Stimulated activated CD4-positive, alpha-beta T cell treated with anti-CD3 and anti-CD28 coated beads, TNF-alpha, amount 100 ng/mL, for 24 hours (primary cell): ENCODE measurements at places on chromosomes 16 and 17.

DNA sequence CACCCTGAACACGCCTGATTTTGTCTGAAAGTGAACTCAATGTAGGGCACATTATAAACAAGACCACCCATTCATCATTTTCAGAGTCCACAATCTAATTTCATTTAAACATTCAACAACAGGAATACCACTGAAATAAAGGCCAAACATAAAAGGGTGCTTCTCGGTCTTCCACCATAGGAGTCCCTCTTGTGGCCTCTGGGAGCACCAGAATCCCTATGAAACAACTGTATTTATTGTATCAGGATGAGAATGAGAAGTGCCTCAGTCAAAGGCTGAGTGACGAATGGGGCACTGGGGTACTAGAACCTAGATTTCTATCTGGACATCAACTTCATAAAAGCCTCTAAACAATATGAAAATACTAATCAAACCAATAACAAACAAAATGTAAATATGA is 40.4 kb downstream of the NXPH3 start:
- no peak for DNase-seq

- DNase-seq, result no peak
Measured at GRCh38 chr17:27559506-27560481, 71.2 kb upstream of the LGALS9 start.

GRCh38 chr17:27362503-27362902 is 68.6 kb downstream of the WSB1 start:
- DNase-seq, result no peak

GRCh38 chr16:17461951-17462729 is 8.6 kb downstream of the XYLT1 start:
- DNase-seq, result no peak

- DNase-seq, result no peak
Measured at GRCh38 chr16:11254913-11255736, 879 bp downstream of the SOCS1 start.

GRCh38 chr17:35934760-35935159 is 4.2 kb upstream of the RDM1 start:
- DNase-seq, result no peak

DNA sequence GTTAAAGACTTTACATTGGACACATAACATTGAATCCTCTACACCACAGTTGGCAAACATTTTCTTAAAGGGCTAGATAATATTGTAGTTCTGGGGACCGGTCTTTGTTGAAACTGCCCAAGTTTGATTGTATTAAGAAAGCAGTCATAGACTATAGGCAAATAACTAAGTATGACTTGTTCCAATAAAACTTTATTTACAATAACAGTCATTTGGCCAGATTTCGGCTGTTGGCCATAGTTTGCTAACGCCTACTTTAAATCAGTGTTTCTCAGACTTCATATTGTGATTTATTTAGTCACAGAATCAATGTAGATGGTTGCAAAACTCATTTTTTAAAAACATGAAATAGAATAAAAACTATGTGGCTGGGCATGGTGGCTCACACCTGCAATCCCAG is 531.8 kb downstream of the XYLT1 start:
- no peak for DNase-seq

DNA sequence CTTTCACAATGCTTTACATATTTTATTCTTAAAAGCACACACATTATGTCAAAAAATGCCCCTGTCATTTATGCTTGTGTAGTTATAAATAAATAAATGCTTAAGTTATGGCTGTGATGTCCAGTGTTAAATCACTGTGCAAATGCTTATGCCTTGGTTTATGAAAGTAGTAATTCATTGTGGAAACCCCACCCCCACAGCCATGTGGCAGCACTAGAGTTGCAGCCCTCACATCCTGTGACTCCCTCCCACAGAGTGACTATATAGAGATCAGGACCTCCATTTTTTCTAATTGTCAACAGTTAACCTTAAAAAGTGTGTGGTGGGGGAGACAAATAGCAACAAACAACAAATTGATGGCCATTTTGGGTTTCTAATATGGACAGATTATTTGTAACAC is 2.4 kb downstream of the SKAP1 start:
- DNase-seq, result peak; percentile 53

- no peak for DNase-seq
Measured at GRCh38 chr17:41343029-41343428, 7.6 kb downstream of the KRT33A start.

- peak; percentile 16 for DNase-seq
Measured at GRCh38 chr17:48505788-48506187, 25.0 kb downstream of the HOXB1 start.

DNA sequence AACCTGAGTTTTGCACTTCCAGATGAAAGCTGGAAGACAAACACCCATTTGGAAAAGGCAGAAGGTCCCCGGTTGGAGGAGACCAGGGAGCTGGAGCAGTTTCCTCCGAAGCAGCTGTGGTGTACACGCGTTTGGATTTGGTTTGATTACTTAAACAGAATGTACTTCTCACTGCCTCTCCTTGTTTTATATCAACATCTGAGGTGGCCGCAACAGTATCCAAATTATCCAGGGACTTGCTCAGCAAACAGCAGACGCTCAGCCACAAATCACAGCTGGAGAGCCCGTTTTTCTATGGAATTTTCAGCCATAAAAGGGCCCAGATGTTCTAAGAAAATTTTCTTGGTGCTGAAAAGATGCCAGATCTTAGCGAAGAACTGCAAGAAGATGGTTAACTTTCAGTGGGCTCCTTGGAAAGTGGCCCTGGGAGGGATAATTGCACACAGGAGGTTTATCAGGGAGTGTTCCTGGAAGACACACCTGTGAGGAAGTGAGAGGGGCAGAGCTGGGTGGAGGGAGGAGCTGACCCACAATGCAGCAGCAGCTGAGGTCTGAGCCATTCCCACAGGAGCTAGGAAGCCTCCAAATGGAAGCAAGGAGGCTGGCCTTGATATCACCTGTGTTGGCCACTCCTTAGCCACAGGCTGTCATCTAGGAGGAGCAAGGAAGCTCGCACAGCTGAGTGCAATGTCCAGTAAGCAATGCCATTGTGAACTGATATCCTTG is 28.9 kb upstream of the CDH5 start:
- DNase-seq, result no peak

GRCh38 chr17:50148226-50149090 is 2.0 kb downstream of the PPP1R9B start:
- DNase-seq, result peak; percentile 48

DNA sequence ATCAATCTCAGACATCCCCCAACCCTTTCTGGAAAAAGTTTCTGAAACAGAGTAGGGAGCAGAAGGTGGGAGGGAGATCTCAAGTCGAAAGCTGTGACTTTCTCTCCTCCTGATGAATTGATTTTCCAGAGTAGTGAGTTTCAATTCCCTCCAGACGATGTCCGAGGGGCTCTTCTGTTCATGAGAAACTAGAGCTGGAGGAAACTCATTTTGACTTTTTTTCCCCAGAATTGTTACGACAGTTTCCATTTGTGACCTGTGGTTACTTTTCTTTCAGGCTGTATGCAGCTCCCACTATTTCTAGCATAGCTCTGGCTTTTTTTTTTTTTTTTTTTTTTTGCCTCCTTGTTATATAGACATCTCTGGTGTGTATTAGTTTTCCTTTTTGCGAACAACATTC is 422.1 kb upstream of the SALL1 start:
- no peak for DNase-seq

DNA sequence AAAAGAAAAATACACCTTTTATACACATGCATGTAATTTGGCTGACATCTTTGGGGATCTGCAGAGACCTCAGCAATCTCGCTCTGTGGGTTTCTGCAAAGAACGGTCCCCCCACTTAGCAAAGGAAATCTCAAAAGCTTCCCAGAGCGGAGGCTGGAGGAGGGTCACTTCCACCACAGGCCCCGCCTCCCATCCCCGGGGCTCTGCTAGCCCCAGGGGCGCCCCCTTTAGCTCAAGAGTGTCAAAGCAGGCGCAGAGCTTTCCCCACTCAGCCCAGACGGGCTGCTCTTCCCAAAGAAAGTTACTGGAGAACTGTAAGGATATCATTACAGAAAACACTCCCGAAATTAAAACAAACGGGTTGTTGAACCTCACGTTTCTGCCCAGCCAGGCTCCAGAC is 11.4 kb downstream of the SLC13A5 start:
- DNase-seq, result peak; percentile 5

- DNase-seq, result no peak
Measured at GRCh38 chr17:27776882-27777624, 23.3 kb downstream of the NOS2 start.

DNA sequence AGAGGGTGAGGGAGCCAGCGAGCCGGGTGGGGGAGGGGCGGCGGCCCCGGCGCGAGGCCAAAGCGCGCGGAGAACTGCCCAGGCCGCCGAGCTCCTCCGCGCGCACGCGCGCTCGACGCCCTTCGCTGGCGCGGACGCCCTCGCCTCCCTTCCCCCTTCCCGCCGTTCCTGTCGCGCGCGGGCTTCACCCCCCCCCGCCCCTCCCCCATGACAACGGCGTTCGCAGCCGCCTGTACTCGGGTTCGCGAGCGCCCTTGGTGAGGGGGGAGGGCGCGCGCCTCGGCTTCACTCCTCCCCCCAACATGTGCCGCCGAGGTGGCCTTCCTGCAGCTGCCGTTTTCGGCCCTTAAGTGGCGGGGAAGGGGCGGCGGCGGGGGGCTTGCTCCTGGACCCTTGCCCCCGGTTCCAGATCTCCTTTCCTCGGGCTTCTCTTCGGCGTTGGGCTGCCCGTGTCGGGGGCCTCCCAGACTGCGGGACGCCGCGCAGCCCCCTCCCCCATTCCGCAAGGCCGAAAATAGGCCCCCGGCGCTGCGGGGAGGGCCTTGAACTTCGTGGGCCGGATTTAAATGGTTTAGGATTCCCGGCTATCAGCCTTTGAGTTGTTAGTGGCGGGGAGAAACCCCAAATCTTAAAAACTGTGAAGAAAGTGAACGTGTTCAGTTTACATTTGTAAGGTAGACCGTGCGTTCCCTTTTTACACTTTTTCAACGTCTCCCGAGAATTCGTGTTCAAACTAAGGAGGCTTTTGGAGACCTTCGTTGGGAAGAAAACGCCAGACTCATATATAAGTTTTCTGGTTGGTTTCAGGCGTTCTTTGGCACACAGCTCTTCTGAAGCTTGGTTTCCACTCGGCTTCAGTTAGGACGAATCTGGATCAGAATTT is 653 bp downstream of the SRRM2 start:
- peak; percentile 53 for DNase-seq

DNA sequence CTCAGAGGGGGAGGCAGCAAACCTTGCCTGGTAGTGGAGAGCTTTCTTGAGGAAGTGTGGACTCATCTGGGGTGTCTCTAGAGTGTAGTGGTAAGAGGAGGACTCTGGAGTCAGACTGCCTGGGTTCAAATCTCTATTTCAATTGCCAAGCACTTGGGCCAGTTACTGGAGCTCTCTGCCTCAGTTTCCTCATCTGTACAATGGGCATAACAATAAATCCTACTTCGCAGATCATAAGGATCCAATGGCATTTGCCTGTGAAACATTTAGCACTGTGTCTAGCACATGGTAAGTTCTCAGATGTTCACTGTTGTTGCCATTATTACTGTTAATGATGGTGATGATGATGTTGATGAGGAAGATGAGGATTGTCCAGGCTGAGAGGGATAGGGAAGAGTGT is 23.6 kb upstream of the WFDC1 start:
- no peak for DNase-seq

DNA sequence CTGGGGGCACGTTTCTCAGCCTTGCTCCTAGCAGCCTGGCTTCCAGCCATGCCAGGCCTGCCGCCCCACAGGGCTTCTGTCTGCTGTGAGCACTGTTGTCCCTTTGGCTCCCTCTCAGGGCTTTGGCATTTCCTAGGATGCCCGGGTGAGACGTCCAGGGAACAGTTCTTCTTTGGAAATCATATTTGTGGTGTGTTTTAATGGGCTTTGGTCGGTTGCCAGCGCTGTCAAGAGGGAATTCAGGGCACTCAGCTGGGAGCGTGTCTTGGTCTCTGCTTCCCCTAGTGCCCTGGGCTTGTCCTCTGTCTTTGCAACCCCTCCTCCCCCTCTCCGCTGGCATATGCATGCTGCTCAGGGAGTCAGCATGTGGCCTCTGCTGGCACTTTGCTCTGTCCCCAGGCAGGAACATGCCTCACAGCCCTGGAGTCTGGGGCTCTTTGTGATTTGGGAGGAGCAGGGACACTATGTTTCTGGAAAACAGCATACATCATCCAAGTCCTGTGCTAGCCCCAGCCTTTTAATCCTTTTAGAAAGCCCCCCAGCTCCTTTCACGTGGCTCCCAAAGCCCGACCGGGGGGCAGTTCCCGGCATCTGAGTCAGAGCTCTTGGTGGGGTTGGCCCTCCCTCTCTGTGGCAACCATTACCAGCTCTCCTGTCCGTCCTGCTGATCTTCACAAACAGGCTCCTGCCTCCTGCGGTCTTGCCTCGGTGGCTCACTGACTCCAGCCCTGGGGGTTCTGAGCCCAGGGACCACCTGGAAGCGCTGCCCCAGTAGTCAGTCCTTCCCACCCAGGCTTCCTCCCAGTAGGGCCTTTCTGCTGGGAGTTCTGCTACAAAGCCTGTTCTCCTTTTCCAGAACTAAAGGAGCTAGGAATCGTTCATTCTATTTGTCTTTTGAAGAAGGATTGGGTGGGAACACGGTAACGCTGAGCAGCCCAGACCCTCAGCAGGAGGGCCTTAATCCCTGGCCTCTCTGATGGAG is 26.7 kb downstream of the SAP30BP start:
- no peak for DNase-seq

- DNase-seq, result no peak
Measured at GRCh38 chr17:45190503-45191255, 29.0 kb downstream of the HEXIM2 start.

DNA sequence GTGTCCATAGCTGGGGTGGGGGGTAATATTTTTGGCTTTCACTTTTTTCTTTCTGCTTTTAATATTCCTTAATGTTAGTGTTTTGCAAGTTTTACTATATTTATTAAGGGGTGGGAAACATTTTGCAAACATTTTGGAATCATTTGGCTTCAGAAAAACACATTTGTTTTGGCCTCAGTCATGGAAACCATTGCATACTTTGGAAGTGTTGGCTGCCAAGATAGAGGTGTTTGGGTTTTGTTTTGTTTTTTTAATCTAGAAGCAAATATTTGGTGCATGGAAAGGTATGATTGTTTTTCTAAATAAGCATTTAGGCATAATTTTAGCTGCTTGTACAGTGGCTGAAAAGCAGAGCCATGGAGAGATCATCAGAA is 243.3 kb downstream of the KATNIP start:
- no peak for DNase-seq

GRCh38 chr16:88064889-88065746 is 113.9 kb downstream of the BANP start:
- no peak for DNase-seq
